ENCODE measurements at places on chromosomes 7 and 10. TPM values are rescaled to one million over a fixed set of nuclear protein-coding genes. Genes with fewer than 3 reads are reported as not detected.

CTNNA3 gene
- total RNA-seq, result 0.13 TPM

GPR37 gene
- total RNA-seq, result 2.4 TPM

GNAT3 gene
- total RNA-seq, result not detected

ZDHHC16 gene
- total RNA-seq, result 38.7 TPM

KCNMA1 gene
- 95.4 TPM for total RNA-seq

SPDYE2B gene
- total RNA-seq, result not detected

CRHR2 gene
- total RNA-seq, result not detected

TRIM73 gene
- total RNA-seq, result 0.13 TPM

HOXA10 gene
- total RNA-seq, result under 0.01 TPM

C10orf143 gene
- 0.93 TPM for total RNA-seq

NMT2 gene
- 64.5 TPM for total RNA-seq

EVX1 gene
- total RNA-seq, result not detected

SPDYE2 gene
- not detected for total RNA-seq

TPST1 gene
- 59.1 TPM for total RNA-seq

TFR2 gene
- 0.40 TPM for total RNA-seq

NAT16 gene
- not detected for total RNA-seq

SYT15B gene
- total RNA-seq, result not detected

VENTX gene
- total RNA-seq, result not detected

PDK4 gene
- 3.2 TPM for total RNA-seq

PHF14 gene
- total RNA-seq, result 29.9 TPM

TEX47 gene
- total RNA-seq, result not detected

GPRIN2 gene
- total RNA-seq, result not detected

TFAM gene
- total RNA-seq, result 18.1 TPM

Data from aortic smooth muscle cell (primary cell).